ENCODE measurements at places on chromosomes 1 and 21.

DNA sequence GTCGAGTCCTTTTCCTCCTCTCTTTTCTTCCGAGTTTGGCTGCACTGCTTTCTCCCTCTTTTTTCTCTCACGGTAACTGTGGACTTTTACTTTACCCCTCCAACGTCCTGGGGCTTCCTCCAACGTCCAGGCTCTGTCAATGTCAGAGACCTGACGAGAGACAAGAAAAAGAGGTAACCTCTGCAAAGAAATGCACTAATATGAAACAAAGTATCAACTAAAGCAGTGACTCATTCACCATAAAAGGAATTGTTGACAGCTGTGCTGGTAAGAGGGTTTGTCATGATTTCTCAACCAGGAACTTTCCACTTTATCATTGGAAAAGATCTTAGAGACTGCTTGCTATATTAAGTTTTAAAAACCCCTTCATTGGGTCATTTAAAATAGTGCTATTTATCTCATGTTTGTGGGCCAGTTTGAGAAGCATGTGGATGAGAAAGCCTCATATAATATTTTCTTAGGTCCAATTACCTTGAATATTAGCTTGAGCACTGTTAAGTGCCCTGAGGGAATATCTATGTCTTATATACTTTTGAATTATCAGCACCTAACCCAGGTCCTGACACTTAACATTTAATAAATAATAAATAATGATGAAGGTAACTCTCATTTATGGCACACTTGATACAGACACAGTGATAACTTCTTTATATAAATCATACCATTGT lies at the start of gene GBP2:
TSS of gene GBP2 (minus strand) at position 202 of the 668 bp plus-strand sequence. CDS start 4,148 bp downstream, outside the sequence.
- DNase-seq = no peak

GRCh38 chr1:229326601-229327000 lies 16.2 kb downstream of the CCSAP start:
- DNase-seq = no peak

- DNase-seq = no peak
Observed at GRCh38 chr1:150511985-150512660, 3.4 kb upstream of the FALEC start.

- DNase-seq = no peak
Observed at GRCh38 chr1:183515002-183515689, 42.8 kb downstream of the SMG7 start.

DNA sequence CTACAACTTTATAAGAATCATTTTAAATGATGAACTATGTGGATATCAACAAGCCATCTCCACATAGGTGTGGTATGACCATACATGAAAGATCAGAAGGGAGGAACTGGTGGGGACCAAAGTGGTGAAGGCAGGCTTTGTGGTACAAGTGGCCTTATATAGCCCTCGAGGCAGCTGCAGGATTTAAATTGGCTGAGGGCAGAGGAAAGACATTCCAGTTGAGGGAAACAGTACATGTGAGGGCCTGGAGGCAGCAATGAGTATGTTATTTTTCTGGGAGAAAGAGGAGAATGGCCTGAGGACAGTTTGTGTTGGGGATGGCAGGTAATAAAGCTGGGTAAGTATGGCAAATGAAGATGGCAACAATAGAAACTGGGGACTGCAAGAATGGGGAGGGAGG lies 17.1 kb downstream of the OSCP1 start:
- DNase-seq = no peak

- DNase-seq = no peak
Observed at GRCh38 chr1:244919320-244920282, 55.3 kb upstream of the HNRNPU start.

- no peak for DNase-seq
Observed at GRCh38 chr1:173193639-173194038, 13.5 kb downstream of the TNFSF4 start.

DNA sequence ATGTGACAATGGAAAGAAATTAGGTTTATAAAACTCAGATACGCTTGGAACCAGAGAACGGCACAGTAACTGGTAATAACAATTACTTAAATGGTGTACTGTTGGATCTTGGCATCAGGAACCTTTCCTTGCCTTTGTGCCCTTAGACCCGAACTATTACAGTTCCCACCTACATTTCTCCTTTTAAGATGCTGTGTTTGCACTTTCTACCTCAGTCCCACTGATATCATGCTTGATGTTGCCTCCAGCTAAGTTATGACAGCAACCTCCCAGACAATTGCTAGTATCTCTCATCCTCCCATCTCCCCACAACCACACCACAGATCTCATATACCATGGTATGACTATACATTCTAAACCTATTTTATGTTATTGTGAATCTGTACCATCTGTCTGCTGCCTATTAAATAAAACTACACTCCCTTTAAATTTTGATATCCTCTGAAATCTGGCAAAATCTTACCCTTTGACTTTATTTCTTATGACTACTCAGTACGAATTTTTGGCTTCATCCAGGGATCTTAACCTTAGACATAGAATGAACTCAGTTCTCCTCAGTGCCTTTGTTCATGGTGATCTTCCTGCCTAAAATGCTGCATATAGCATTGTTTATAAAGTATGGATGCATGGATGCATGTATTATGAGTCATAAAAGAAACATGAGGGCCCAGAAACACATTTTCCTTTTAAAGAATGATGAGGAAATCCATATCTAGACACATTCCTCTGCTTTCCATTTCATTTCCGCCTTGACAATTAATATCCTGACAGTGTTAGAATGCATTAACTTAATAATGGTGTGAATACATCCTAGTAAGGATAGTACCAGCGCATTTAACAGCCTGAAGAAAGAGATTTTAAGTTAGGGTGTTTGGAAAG lies 64.1 kb downstream of the LRRC8D start:
- DNase-seq = no peak

DNA sequence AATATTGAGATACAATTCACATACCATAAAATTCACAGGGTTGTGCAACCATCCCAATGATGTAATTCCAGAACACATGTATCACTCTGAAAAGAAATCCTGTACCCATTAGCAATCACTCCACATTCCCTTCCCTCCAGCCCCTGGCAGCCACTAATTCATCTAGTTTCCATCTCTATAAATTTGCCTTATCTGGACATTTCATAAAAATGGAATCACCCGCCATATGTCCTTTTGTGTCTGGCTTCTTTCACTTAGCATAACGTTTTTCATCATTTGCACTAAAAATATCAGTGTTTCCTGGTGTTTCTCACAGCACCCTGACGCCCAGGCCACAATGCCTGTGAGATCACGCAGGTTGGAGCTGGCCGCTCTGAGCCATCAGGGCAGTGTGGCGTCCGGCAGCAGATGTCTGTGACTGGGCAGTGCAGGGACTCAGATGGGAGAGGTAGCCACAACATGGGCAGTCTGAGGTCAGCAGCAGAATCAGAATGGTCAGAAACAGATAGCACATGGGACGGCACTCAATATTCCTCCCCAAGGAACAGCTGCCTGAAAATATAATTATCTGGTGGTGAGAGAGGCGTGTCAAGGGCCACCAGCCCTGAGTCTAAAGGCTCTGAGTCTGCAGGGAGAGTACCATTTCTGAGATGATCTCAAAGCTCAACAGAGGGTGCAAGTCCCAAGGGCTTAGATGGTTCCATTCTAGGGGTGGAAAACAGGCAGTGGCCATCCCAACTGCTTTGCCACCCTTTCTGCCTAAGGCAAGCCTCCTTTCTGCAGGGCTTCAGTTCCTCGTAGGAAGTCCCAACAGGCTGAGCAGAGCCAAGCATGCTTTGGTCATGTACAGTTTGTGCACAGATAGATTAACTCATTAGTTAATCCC lies 129.4 kb upstream of the EDN2 start:
- no peak for DNase-seq

GRCh38 chr1:175927944-175928343 lies 184.5 kb upstream of the TNR start:
- DNase-seq = no peak

- no peak for DNase-seq
Observed at GRCh38 chr1:115980998-115981993, 5.0 kb downstream of the SLC22A15 start.

- no peak for DNase-seq
Observed at GRCh38 chr1:30417001-30417700, 306.2 kb downstream of the MATN1 start.

DNA sequence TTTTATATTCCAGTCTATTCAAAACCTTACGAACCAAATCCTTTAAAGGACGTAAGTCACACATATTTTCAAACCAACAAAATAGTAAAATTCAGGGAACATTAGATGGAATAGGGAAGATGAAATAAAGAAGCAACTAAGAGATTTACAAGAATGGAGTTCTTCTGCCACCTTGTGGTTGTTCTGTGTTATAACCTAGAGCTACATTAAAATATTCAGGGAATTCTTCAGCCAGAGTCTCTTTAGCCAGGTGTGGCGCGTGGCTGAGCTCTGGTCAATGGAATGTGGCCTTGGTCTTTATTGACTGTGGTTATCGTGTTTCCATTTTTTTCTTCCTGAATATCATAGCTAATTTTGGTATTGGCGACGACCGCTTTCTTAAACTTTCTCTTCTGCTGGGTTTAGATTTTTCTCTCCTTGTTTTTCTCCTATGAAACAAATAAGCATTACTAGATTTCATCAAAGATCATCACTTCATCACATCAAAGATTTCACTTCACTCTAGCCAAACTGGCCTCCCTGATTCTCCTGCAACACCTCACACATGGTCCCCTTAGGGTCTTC lies 221.3 kb downstream of the MRPL39 start:
- DNase-seq = no peak

GRCh38 chr1:36134505-36135329 lies 9.7 kb upstream of the COL8A2 start:
- DNase-seq = no peak

- no peak for DNase-seq
Observed at GRCh38 chr1:209756615-209757445, 977 bp downstream of the TRAF3IP3 start.

DNA sequence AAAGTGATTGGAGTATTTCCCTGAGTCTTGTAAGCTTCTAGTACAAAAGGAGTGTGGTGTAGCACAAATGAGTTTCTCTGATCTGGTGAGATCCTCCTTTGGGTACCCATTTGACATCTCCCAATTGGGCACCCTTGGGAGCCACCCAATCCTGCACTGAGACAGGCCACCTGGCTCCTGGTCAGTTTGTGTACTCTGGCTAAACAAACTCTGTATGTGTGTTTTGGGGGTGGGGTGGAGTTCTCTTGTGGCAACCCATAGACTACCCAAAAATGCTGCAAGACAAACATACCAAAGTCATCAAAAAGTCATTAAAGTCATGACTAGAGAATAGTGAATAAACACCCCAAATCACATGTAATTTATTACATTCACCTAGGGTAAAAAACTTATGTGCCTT lies 8.4 kb upstream of the HIVEP3 start:
- no peak for DNase-seq

GRCh38 chr1:180791806-180792205 lies 120.9 kb upstream of the KIAA1614 start:
- no peak for DNase-seq

DNA sequence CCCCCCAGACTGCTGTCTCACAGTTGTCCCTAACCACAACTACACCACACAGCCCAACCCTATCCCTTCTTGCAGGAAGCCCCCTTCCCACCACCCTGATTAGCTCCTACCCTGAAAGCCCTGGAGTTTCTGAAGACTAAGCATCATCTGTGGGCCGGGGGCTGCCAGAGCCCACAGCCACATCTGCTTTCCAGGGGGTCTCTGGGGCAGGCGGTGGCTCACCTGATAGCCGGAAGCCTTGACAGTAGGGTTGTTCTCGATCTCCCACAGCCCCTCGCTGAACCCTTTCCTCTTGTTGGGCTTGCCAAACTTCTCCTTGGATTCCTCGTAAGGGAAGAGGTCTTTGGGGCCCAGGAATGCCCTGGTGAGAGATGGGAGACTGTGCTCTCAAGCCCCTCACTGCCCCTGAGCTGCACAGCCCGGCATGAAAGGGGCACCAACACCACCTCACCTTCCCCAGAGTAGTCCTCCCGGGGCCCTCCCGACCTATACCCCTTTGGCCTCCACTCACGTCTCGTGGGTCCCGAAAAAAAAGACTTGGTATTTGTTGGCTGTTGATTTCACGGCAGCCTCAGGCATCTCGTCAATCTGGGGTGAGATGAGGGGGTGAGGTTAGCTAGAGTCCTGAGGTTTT lies 4.0 kb upstream of the MRPL24 start:
- DNase-seq = no peak

- DNase-seq = no peak
Observed at GRCh38 chr1:210378736-210379135, 50.0 kb downstream of the HHAT start.

DNA sequence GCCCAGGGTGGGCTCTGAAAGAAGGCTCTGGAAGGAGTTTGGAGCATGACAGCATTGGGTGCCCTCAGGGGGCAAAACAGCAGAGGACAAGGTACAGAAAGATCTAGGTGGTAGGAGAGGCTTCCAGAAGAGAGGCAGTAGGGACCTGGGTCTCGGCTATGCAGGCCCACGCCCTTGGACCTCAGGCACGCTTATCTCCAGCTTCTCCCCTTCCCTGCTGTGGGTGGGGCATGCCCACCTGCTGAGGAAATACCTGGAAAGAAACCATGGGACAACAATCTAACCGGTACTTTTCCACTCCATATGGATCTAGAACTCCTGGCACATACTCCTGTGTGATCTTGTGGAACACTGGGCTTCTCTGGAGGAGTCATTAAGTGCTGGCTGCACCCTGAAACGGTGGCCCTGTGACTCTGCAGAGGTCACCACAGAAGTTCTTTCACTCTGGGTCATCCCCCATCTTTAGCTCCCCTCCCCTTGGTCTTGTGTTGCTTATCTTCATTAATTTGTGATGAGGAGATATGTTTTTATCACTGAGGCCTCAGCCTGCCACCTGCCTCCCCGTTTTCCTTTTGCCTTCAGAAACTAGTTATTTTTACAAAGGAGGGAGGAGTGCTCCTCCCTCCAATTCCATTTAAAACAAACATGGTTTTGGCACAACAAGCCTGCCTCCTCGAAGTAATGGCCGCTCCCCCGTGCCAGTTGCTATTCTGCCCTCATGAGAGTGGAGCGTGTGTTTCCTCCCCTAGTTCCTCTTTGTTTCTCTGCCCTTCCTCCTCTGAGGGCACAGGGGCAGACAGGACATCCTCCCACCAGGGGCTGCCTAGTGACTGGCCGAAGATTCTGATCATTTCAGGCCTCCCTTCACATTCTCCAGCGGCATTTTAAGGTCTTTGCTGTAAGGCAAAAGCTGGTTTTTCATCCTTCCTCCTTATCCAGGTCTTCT lies 78.0 kb upstream of the ATP5PO start:
- no peak for DNase-seq

GRCh38 chr1:111538343-111539025 lies 35.1 kb upstream of the ADORA3 start:
- no peak for DNase-seq

GRCh38 chr1:30600706-30601105 lies 122.7 kb downstream of the MATN1 start:
- no peak for DNase-seq

DNA sequence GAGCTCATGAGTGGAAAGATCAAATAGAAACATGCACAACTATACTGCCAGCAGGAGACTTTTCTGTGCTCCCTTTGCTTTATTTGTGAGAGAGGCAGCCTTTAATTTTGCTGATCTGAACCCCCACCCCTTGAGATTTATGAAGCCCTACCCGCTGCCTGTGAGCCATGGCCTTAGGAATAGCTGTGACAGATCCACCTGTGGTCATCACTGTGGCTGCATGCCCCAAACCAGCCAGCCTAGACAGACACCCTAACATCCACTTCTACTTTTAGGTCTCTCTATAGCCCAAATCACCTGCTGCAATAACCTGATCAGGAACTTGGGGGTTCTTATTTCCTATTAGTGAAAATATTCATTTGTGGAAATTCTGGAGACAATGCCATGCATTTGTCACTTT lies 196.2 kb downstream of the C1orf94 start:
- no peak for DNase-seq

All from stimulated activated CD8-positive, alpha-beta memory T cell treated with anti-CD3 and anti-CD28 coated beads, Interleukin-15, amount 100 ng/mL, for 24 hours (primary cell).